Left lung (tissue), 14 donors: ENCODE measurements at places on chromosomes 3 and 15. TPM values are rescaled to one million over a fixed set of nuclear protein-coding genes. Genes with fewer than 3 reads are reported as not detected.
A peak's percentile ranks its signal among the peaks of the same experiment; 100 is the strongest.

The SPINT1 gene
- total RNA-seq: 102 TPM

The DHFR2 gene
- 6.6 TPM for total RNA-seq

The OXTR gene
- total RNA-seq: 4.9 TPM

The CCK gene
- 0.76 TPM for total RNA-seq

The SCN11A gene
- total RNA-seq: 0.06 TPM

The DUOXA2 gene
- total RNA-seq: not detected

The SERPINI2 gene
- 1.8 TPM for total RNA-seq

The C3orf22 gene
- not detected for total RNA-seq

The RAB27A gene
- 58.1 TPM for total RNA-seq

- peaks cover 40% of the 10 kb centered on the region for H3K4me1 ChIP-seq
- H3K27ac ChIP-seq: peak overlapping the region; percentile 48
- no peaks in the 10 kb centered on the region for H3K27me3 ChIP-seq
- H3K4me3 ChIP-seq: no peak overlapping the region
- DNase-seq: peak; percentile 40
- H3K36me3 ChIP-seq: no peaks in the 10 kb centered on the region
Observed at GRCh38 chr3:146503461-146504202, 34.3 kb upstream of the PLSCR2 start.

DNA sequence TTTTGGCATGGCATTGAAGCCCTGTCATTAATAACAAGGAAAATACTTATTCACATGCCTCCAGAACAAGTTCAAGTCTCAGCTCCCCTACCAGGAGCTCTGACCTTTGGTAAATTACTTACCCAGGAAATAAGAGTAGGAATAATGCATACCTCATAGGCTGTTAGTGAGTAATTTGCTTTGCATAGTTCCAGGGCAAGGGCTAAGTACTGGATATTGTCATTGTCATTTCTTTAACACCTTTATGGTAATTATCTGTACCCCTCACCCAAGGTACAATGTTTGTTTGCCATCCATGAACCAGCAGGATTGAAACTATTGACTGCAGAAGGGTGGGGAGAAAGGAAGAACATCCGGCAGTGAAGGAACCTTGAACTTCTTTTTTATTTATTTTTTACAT, 148.5 kb downstream of the SOX2 start:
- H3K4me3 ChIP-seq: no peak overlapping the region
- no peaks in the 10 kb centered on the region for H3K4me1 ChIP-seq
- no peaks in the 10 kb centered on the region for H3K36me3 ChIP-seq
- H3K27me3 ChIP-seq: peaks cover 27% of the 10 kb centered on the region
- DNase-seq: no peak

GRCh38 chr15:96406701-96407100, 76.2 kb downstream of the NR2F2 start:
- H3K27me3 ChIP-seq: peaks cover 63% of the 10 kb centered on the region
- no peak overlapping the region for H3K4me3 ChIP-seq
- DNase-seq: no peak

DNA sequence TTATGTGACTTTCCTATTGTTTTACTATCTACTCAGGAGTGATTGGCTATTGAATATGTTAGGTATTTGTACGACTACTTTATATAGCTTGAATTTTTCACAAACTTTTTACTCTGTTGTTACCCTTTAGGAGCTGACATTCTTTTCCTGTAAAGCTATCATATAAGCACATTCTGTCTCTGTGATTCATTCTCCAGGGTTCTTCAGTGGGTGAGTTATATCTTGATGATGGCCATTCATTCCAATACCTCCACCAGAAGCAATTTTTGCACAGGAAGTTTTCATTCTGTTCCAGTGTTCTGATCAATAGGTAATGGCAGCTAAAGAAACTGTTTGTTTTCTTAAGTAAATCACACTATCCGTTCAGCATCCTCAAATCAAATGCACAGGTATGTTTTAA, 10.1 kb upstream of the CAPN3 start:
- no peaks in the 10 kb centered on the region for H3K36me3 ChIP-seq
- no peaks in the 10 kb centered on the region for H3K4me1 ChIP-seq
- no peak overlapping the region for H3K4me3 ChIP-seq
- no peak overlapping the region for H3K27ac ChIP-seq

- no peaks in the 10 kb centered on the region for H3K36me3 ChIP-seq
- H3K27me3 ChIP-seq: no peaks in the 10 kb centered on the region
- peaks cover 86% of the 10 kb centered on the region for H3K4me1 ChIP-seq
- H3K4me3 ChIP-seq: no peak overlapping the region
- no peak for DNase-seq
- peak overlapping the region; percentile 75 for H3K27ac ChIP-seq
Observed at GRCh38 chr3:152199102-152199840, 69.5 kb upstream of the MBNL1 start.

- H3K36me3 ChIP-seq: no peaks in the 10 kb centered on the region
- no peaks in the 10 kb centered on the region for H3K4me1 ChIP-seq
- H3K27ac ChIP-seq: no peak overlapping the region
- no peak for DNase-seq
- no peak overlapping the region for H3K4me3 ChIP-seq
Observed at GRCh38 chr15:39495871-39496840, 84.7 kb upstream of the THBS1 start.

DNA sequence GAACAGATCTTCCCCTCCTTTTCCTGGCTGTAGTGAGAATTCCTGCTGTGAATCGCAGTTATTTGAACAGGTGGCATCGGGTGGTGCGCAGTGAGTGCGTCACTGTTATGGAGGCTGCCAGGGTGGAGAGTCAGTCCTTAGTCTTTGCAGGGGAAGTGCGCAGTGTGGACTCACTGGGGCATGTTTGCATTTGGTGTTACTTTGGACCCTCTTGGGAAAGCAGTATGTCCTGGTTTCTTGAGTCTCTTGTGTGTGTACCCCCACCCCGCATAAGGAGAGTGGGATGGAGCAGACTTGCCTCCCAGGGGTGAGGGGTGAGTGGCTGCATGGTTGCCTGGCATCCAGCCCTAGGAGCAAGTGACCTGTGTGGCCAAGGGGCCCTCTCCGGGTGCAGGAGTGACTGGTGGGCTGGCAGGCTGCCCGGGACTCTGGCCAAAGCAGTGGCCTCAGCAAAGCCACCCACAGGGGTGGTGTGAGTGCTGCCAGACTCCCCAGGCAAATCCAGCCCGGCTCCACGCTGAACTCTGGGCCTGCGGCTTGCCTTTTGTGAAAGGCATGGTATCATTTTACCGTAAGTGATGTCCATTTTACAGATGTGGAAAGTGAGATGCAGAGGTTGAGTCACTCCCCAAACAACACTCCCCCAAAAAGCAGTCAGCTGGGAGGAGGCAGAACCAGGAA, 46.4 kb downstream of the DNASE1L3 start:
- H3K36me3 ChIP-seq: peaks cover 47% of the 10 kb centered on the region
- H3K27ac ChIP-seq: peak overlapping the region; percentile 26
- H3K4me1 ChIP-seq: peaks cover 31% of the 10 kb centered on the region
- DNase-seq: peak; percentile 77
- no peaks in the 10 kb centered on the region for H3K27me3 ChIP-seq
- H3K4me3 ChIP-seq: no peak overlapping the region

DNA sequence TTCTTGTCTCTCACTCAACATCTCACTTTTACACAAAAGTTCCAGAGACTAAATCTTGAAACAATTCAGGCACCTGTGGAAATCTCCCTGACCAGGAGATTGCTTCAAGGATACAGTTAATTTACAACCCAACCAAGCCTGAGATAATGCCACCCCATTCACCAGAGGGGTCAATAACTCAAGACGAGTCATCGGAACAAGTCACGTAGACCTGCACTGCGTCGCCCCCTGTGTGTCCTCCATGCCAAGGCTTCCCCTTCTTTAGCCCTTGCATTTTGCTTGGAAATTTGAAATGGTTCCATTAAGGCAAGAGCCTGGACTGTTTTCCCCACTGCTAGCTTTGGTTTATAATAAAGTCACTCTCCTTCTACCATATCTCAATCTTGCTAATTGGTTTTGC, 129.0 kb upstream of the NEO1 start:
- H3K4me1 ChIP-seq: no peaks in the 10 kb centered on the region
- no peak for DNase-seq
- H3K27me3 ChIP-seq: no peaks in the 10 kb centered on the region
- no peaks in the 10 kb centered on the region for H3K36me3 ChIP-seq

DNA sequence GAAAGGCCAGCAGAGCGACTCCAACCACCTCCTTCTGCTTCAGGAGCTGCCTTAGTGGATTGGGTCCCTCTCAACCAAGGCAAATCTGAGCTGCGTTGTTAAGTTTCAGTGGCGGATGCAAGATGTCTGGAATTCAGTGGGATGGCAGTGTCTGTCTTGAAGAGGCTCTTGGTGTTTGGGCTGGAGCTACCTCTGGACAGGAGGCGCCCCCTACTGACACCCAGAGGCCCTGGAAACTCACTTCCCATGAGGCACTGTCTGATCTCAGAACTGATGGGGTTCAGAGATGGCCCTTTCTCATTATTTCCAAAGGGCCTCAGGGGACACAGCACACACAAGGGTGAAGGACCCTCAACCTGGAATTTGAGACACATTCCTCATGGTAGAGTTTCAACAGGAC, 6.0 kb upstream of the SLC28A1 start:
- H3K27me3 ChIP-seq: no peaks in the 10 kb centered on the region
- DNase-seq: peak; percentile 79
- no peaks in the 10 kb centered on the region for H3K4me1 ChIP-seq
- H3K36me3 ChIP-seq: no peaks in the 10 kb centered on the region
- H3K4me3 ChIP-seq: no peak overlapping the region

- peaks cover 99% of the 10 kb centered on the region for H3K4me1 ChIP-seq
- H3K36me3 ChIP-seq: no peaks in the 10 kb centered on the region
- no peak for DNase-seq
- peak overlapping the region; percentile 98 for H3K27ac ChIP-seq
Observed at GRCh38 chr3:14422016-14422963, 19.9 kb downstream of the SLC6A6 start.

DNA sequence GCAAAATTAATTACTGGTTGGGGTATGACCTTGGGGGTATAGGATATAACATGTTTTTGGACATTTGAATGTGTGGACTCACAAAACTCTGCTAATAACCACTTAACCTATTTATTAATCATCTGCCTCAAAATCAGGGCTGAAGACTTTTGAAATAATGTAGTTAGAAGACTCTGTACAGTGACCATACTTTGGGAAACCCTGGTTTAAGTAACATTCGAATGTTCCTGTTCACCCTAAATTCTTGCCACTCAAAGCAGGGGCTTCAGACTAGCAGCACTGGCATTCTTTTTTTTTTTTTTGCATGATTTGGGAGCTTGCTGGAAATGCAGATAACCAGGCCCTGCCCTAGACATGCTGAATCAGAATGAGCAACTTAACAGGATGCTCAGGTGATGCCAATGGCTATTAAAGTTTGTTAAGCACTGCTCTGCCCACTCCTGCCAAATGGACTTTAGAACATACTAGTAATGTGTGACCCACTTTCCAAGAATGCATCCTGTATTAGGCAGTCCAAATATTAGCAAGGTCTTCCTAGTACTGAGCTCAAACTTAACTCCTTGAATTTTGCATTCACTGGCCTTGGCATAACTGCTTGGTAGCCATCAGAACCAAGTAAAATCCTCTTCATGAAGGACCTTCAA, 12.7 kb upstream of the ST3GAL6 start:
- no peak overlapping the region for H3K4me3 ChIP-seq
- H3K27ac ChIP-seq: no peak overlapping the region
- H3K27me3 ChIP-seq: no peaks in the 10 kb centered on the region
- H3K36me3 ChIP-seq: no peaks in the 10 kb centered on the region
- H3K4me1 ChIP-seq: no peaks in the 10 kb centered on the region
- DNase-seq: no peak

DNA sequence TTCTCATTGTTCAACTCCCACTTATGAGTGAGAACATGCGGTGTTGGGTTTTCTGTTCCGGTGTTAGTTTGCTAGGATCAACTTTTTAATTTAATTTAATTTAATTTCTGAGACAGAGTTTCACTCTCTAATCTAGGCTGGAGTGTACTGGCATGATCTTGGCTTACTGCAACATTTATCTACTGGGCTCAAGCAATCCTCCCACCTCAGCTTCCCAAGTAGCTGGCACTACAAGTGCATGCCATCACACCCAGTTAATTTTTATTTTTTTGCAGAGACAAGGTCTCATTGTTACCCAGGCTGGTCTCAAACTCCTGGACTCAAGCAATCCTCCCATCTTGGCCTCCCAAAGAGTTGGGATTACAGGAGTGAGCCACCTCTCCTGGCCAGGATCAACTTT, 82.7 kb downstream of the GPR156 start:
- H3K4me1 ChIP-seq: peaks cover 20% of the 10 kb centered on the region
- no peaks in the 10 kb centered on the region for H3K27me3 ChIP-seq
- peak overlapping the region; percentile 78 for H3K27ac ChIP-seq
- no peak overlapping the region for H3K4me3 ChIP-seq
- H3K36me3 ChIP-seq: no peaks in the 10 kb centered on the region

GRCh38 chr15:27693280-27693679, 405.8 kb downstream of the OCA2 start:
- no peaks in the 10 kb centered on the region for H3K36me3 ChIP-seq
- no peak overlapping the region for H3K4me3 ChIP-seq
- H3K27ac ChIP-seq: no peak overlapping the region
- no peaks in the 10 kb centered on the region for H3K27me3 ChIP-seq

DNA sequence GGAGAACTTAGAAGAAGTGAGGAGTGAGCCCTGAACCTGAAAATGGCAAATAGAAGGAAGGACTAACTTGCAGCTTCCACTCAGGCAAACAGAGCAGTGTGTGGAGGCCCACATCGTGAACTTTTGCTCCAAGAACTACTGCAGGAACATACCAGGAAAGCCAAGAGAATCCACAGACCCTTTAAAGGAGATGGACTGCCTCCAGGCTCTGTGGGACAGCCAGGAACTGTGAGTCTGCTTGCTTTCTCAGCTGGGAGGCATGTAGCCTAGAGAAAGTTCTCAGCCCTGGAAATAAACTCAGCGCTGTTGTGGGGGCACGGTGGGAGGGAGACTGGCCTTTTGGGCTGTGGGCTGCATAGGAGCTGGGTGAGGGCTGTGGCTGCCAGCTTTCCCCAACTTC, 93.0 kb downstream of the SNRK start:
- H3K36me3 ChIP-seq: no peaks in the 10 kb centered on the region
- no peak overlapping the region for H3K27ac ChIP-seq
- DNase-seq: no peak
- peaks cover 4% of the 10 kb centered on the region for H3K4me1 ChIP-seq

- H3K27me3 ChIP-seq: no peaks in the 10 kb centered on the region
- H3K4me3 ChIP-seq: no peak overlapping the region
- no peak for DNase-seq
- no peak overlapping the region for H3K27ac ChIP-seq
- H3K4me1 ChIP-seq: peaks cover 32% of the 10 kb centered on the region
- H3K36me3 ChIP-seq: no peaks in the 10 kb centered on the region
Observed at GRCh38 chr3:171351676-171352075, 108.5 kb downstream of the TNIK start.

- no peak overlapping the region for H3K4me3 ChIP-seq
- peaks cover 12% of the 10 kb centered on the region for H3K4me1 ChIP-seq
- DNase-seq: no peak
- H3K27me3 ChIP-seq: no peaks in the 10 kb centered on the region
- H3K36me3 ChIP-seq: peaks cover 4% of the 10 kb centered on the region
- no peak overlapping the region for H3K27ac ChIP-seq
Observed at GRCh38 chr3:196872316-196872715, 4.6 kb downstream of the SENP5 start.

DNA sequence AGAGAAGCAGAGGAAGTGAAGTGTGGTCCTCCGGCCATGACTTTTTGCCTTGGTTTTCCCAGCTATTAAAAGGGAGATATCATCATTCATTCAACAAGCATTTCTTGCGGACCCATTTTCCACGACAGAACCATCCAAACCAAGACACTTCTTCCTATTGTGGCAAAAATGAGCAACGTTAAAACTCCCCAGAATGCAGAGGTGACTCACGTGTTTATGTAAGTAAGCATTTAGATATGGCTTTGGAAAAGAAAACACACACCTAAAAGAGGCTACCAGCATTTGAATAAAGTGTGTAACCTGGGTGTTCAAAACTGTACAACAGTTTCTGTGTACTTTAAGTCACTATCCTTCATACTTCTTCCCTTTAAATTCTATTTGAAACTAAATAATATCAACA, 181.3 kb downstream of the RORA start:
- no peak overlapping the region for H3K27ac ChIP-seq
- no peak overlapping the region for H3K4me3 ChIP-seq
- no peaks in the 10 kb centered on the region for H3K36me3 ChIP-seq
